Stimulated activated CD4-positive, alpha-beta T cell treated with anti-CD3 and anti-CD28 coated beads, Interleukin-1b, Interleukin-23, amount 100 ng/mL, for 4 hours (primary cell): ENCODE measurements at places on chromosomes 2 and 18.

GRCh38 chr18:24168496-24168895, 29.6 kb downstream of the CABYR start:
- no peak for DNase-seq

DNA sequence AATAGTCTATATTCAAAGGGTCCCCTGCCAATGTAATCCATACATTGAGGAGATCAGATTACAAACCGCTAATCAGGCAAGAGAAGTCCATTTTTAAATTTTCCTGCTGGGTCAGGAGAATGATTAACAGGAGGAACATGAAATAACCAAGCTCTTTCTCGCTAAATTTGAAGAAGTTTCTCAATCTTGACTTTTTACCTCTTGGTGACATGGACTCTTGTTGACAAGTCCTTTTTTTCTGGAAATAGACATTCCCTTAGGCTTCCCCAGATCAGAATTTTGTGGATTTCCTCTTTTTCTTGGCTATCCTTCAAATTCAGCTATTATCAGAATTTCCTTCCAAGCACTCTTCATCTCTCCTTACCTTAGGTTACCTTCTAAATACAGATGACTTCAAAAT, 153.0 kb upstream of the LRATD1 start:
- DNase-seq, result no peak

- no peak for DNase-seq
Measured at GRCh38 chr2:236570081-236570868, 650 bp downstream of the ACKR3 start.

GRCh38 chr2:38957972-38958371, 68.3 kb downstream of the ARHGEF33 start:
- DNase-seq, result no peak

DNA sequence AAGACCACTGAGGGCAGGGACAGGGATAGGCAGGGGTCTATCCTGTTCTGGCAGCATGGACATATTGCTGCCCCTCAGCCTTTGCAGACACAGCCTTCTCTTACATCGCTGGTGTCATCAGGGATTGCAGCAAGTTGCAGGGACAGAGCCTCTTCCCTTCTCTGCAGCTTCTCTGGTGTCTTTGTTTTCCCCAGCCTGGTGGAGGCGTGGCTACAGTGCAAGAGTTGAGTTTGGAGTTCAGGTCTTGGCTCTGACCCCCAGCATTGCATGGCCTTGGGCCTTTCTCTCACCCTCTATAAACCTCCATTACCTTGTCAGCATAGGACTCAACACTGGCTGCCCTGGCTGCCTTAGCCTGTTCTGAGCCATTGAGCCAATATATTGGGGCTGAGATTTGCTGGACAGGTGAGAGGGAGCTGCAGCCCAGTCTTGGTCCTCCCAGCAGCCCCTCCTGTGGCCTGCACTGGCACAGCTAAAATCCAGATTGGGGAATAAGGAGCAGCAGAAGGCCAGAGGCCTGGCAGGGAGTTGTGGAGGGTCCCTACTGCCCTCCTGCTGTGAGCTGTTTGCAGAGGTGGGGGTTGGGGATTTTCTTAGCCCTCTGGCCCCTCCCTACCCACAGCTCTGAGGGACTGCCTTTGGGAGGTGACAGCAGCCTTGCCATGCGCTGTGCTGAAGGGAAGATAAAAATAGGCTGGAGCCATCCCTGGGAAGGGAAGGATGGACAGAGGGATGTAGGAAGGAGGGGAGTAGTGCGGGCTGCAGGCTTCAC, 22.8 kb downstream of the EHD3 start:
- DNase-seq, result no peak

- DNase-seq, result no peak
Measured at GRCh38 chr2:20110876-20111275, 59.4 kb upstream of the LAPTM4A start.

GRCh38 chr2:99150706-99151105, 4.0 kb downstream of the TSGA10 start:
- DNase-seq, result no peak

GRCh38 chr2:106147665-106148064, 46.4 kb downstream of the UXS1 start:
- no peak for DNase-seq

GRCh38 chr2:104164721-104165252, 689.1 kb upstream of the POU3F3 start:
- no peak for DNase-seq

DNA sequence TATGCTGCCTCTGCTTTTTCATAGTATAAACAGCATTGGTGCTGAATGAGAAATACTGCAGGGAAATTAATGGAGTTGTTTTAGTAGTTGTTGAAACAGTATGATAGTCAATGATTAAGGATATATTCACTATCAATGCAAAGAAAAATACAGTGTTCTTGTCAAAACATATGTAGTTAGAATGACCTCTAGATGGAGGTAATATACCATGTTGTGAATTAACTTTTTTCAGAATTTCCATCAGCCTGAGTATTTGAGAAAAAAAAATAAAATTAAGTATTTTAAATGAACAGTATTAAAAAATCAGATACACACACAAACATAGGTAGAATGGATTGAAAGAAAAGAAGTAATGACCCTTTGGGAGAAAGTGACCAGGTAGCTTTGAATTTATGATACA, 59.5 kb downstream of the RMDN2 start:
- no peak for DNase-seq

DNA sequence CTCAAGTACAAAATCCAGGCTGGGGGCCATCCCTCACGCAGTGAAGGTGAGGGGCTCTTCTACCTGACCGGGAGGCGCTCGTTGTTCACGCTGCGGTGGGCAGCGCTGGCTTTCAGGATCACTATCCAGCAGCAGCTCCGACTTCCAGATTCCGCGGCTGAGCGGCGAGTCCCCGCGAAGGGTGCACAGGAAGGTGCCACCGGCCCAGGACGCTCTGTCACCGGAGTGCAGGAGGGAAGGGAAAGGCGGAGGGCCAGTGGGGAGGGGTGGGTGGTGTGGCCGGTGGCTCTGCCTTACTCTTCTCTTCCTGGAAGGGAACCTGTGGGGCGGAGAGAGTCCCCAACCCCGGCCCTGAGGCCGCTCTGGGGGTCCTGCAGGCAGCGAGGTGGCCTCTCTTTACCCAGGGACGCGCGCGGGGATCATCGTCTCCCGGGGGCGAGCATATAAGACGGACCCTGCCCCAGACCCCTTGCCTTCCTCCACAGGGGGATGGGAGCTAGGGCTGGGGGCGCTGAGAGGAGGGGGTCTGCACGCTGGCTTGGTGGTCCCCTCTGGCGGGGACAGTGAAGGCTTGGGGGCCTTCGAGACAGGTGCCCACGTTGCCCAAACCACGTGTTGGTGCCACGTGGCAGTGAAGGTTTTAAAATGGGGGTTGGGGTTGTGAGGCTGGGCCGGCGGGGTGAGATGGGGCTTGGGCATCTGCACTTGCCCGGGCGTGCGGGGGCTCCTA, 26.9 kb upstream of the HS6ST1 start:
- DNase-seq, result no peak

DNA sequence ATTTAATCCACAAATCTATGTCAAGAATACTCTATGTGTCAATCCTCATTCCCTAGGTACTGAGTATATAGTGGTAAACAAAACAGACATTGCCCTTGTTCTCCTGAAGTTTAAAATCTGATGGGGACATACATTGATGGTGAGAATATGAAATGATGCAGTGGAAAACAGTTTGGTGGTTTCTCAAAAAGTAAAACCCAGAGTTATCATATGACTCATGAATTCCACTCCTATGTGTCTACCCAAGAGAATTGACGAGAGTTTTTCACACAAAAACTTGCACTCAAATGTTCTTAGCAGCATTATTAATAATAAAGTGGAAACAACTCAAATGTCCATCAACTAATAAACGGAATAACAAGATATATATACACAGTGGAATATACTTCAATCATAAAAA, 586.7 kb downstream of the CCDC85A start:
- no peak for DNase-seq

- DNase-seq, result no peak
Measured at GRCh38 chr18:31317860-31318259, at the start of gene DSG1. Gene DSG1, plus strand, starts transcription at chr18:31318160. Its CDS starts 141 bp downstream, at chr18:31318301.

DNA sequence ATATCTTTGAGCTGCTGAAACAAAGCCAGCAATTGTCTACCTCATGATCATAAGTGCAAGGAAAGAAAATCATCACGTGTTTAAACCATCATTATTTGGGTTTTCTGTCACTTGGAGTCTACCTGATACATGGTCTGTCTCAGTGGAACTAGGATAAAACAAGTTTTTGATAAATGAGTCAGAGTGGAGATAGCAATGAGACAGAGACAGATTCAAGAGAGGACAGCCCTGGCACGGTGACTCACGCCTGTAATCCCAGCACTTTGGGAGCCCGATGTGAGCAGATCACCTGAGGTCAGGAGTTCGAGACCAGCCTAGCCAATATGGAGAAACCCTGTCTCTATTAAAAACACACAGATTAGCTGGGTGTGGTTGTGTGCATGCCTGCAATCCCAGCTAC, 93.8 kb downstream of the PMAIP1 start:
- no peak for DNase-seq

DNA sequence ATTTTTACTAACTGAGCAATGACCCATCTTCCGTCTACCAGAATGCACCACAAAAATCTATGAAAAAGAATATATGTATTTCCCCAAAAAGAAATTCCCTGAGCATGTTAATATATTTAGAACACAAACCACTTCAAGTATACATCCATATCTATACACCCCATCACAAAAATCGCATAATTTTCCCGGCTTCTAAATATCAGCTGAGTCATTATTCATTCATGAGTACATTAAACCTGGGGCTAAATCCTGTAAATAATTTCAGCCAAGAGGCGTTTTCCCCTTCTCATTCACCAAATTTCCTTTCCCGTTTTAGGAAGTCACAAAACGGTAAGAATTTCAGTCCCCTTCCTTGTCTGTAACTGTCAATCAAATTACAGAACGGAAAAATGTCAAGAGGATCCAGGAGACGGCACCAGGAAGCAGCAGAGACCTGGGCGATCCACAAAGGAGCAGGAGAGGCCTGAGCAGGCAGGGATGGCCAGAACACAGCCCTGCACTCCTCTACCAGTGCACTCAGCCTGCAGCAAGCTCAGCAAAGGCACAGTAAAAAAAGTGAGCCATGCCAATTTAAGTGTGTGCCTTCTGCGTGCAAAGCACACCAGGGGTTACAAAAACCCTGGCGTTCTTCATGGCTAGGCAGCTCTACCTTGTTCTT, 300.7 kb downstream of the TCF4 start:
- DNase-seq, result no peak

DNA sequence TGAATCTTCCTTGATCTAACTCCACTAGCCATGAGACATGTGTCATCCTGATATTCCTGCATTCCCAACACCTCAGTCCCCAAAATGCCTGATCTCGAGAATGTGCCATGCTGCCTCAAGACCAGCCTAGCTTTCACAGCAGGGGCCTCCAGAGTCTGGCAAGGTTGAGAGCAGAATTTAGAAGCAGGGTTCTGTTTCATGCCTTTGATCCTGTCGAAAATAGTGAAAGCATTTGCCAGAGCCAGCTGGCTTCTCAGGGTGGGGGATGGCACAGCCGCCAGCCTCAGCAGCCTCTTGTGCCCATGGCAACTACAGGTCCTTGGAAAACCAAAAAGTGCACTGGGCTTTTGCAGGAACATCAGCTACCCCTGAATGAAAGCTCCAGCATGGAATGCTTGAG, 143.5 kb downstream of the RTN4 start:
- DNase-seq, result no peak

DNA sequence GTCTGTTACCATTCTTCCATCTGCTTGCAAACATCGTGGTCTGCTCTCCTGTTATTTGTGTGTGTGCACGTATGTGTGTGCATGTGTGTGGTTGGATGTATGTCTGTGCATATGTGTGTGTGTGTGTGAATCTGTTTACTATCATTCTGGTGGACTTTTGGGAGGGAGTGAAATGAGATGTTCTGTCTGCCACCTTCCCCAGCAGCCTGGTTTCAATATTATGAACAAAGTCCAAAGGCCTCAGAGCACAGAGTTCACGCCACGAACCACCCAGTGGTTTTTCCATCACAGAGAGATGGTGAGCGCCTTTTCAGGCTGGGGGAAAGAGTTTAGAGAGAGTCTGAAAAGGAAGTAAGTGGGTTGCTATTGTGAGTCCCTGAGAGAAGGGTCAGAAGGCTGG, 67.1 kb upstream of the YWHAQ start:
- no peak for DNase-seq

GRCh38 chr2:225040142-225040541, 2.1 kb downstream of the DOCK10 start:
- DNase-seq, result no peak

- DNase-seq, result no peak
Measured at GRCh38 chr18:50862401-50862800, 16.5 kb upstream of the ME2 start.

DNA sequence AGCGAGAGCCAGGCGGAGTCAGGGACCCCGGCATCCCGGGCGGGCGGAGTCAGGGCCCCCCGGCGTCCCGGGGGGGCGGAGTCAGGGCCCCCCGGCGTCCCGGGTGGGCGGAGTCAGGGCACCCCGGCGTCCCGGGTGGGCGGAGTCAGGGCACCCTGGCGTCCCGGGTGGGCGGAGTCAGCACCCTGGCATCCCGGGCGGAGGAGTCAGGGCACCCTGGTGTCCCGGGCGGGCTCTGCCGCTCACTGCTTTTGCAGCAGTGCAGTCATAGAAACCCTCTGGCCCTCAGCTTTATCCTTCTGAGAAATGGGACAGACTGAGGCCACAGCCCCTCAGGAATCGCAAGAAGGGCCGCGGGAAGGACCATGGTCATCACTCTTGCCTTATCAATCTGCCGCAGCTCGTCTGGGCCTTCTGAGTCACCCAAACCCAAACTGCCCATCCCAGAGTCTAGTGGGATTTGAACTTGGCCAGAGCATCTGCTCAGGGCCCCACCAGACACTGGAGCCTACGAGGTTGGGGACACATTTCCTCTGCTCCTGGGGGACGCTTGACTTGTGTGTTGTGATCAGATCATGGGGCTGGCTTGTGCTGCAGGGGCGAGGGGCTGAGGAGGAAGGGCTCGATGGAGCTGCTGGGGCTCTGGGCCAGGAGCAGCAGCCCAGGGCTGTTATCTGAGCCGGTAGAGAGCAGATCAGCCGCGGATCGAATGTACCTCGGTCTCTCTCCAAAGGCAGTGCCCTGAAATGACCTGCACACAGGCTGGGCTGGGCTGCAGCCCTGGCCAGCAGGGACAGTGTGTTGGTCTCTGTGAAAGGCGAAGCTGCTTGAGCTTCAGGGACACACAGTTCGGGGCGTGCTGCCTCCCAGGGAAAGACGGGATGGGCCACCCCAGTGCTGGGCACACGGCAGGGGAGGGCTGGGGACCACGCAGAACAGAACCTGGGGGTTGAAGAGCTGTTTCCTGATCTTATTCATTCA, 290.1 kb upstream of the HDAC4 start:
- no peak for DNase-seq

GRCh38 chr2:144330951-144331673, 188.8 kb downstream of the ZEB2 start:
- DNase-seq, result peak; percentile 34

- no peak for DNase-seq
Measured at GRCh38 chr2:96808176-96808837, 7.8 kb upstream of the CNNM3 start.

GRCh38 chr2:217851191-217852020, 151.4 kb downstream of the TNS1 start:
- no peak for DNase-seq
